ENCODE measurements at places on chromosomes 16 and 17.

GRCh38 chr16:67939507-67940445 lies 3.1 kb upstream of the PSMB10 start:
- no peak for DNase-seq

DNA sequence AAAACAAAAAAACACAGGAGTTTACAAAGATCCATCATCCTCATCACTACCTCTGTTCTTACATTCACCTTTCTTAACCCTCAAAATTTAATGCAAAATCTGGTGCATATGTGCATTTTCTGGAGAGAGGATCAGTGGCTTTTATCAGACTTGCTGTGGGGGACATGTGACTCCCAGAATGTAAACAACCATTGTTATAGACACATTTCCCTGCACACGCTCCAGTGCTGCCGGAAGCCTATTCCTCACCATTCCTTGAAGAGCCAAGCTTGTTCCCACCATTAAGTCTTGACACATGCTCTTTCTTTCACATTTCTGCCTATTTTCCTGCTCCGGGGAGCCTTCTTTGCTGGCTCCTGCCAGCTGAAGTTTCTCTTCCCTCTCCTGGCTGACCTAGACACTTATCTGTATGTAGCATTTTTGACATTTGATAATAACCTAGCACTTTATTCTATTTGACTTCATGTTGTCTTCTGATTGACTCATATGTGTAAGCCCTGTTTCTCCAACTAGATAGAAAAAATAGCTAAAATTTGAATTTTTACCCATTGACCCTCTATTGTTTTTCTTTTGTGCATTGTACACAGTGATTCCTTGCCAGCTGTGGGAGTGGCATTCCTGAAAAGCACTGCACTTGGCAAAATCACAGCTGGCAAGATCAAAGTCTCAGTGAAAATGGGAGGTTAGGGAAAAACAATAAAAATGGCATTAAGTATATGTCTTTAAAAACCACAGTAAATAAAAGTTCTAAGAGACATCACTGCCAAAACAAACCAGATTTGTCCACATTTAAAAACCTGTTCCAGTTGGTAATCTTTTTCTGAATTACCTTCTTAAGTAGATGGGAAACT lies 76.8 kb upstream of the CIBAR2 start:
- DNase-seq, result no peak

GRCh38 chr17:2034806-2035540 lies 5.0 kb downstream of the DPH1 start:
- DNase-seq, result no peak

GRCh38 chr17:27545562-27546229 lies 85.3 kb upstream of the LGALS9 start:
- DNase-seq, result no peak

- DNase-seq, result no peak
These were observed 136.4 kb upstream of the TMEM97 start for GRCh38 chr17:28182559-28182958.

- peak; percentile 71 for DNase-seq
These were observed 5.0 kb downstream of the SEC14L1 start for GRCh38 chr17:77145612-77146245.

DNA sequence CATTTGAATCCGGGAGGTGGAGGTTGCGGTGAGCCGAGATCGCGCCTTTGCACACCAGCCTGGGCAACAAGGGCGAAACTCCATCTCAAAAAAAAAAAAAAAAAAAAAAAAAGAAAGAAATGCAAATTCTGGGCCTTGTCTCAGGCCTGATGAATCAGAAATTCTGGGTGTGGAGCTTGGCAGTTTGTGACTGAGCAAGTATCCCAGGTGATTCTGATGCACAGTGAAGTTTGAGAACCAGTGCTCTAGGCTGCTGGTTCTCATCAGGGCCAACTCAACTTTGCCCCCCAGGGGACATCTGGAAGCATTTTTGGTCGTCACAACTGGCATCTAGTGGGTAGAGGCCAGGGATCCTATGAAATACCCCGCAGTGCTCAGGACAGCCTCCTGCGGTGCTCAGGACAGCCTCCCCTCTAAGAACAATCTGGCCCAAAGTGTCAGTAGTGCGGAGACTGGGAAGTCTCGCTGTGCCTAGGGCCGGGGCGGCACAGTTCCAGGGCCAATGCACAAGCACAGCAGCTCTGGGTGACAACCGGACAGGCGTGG lies 55.9 kb downstream of the SDK2 start:
- DNase-seq, result no peak
